Hematopoietic multipotent progenitor cell treated with erythropoietin and hydrocortisone succinate and interleukin-3 and kit ligand, for 4 days (in vitro differentiated cells): ENCODE measurements at places on chromosomes 6 and 20.

DNA sequence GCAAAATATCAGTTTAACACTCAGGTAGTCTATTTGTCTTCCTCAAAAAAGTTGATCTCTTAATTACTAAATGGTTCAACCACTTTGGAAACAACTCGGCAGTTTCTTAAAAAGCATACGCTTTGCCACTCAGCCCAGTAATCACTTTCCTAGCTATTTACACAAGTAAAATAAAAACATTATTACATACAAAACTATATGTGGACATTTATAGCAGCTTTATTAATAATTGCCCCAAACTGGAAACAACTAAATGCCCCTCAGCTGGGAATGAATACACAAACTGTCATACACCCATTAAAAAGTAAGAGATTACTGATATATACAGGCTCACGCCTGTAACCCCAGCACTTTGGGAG lies 7.4 kb downstream of the EEF1A1 start:
- DNase-seq: no peak

- DNase-seq: peak; percentile 90
Observed at GRCh38 chr6:45677381-45678284, 299.9 kb upstream of the SUPT3H start.

DNA sequence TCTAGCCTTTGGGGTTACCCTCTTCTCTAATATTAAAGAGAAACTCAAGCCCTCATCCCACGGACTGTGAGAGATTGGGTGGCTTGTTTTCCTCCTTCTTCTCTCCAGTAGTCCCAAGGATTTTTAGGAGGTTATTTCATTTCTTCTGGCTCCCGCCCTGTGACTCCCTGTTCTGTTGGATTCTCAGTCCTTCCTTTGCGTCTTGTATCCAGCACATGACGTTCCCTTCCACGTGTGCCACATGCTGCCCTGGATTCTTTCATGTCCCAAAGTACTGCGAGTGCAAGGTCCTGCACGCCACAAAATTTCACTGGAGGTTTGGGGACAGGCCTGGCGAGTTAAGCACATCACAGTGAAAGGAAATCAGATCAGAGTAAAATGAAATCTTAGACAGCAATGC lies 213.4 kb downstream of the PACRG start:
- DNase-seq: no peak

DNA sequence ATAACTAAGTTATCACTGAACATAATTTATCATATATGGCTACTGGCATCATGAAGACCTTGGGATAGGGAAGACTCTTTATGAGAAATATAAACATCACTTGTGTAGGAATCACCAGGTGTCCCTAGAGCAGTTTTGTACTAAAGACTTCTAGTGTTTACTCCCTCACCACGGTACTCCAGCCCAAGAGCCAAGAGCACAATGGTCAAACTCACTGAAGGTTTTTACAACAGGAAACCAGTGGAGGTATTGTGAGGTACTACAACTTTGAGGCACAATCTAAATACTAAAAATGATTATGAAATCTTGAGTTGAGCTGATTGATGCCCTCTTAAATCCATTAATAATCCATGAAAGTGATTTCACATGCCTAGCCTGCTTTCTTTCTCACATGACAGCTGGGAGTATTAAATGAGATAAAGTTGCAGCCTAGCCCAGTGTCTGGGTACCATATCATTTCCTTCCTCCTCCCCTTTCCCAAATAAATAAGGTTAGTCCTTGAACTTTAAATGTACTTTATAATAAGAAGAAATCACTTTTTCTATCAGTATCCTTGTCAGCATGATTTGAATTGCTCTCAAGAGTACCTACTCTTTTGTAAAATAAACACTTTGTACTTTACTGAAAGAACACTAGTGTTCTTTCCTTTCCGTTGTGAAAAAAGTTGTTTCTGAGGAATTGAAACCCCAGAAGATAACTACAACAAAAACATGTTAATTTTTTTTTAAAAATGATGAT lies 26.5 kb downstream of the GLO1 start:
- DNase-seq: no peak

DNA sequence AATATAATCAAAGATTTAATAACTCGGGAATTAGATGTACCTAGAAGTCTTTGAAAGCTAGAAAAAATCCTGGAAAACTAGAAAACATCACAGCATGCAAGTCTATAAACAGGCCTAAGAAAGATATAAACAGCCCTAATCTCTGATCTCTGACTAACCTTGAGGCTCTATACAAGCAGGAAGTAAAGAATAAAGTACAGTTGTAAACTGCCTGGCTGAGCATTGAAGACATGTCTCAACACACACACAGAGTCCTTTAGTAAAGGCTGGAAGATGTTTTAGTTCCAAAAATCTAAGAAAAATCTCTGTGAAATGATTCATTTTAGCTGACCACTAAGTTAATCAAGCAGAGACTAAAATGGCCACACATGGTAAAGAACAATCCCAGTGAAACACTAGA lies 774.5 kb downstream of the EYS start:
- DNase-seq: no peak

DNA sequence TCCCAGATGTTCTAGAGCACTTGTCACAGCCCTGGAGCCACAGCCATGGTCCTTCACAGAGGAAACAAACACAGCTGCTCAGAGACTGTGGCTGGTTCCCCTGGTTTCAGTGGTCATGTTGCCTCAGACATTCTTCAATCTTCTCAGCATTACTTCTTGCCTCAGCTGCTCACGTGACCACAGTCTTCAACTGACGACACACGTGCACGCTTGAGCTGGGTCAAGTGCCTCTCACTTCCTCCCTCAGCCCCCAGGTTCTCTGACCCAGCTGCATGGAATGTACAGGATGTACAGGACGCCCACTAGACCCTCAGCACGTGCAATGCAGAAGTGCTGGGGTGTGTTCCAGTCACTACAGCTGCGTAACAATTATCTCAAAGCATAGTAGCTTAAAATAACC lies 159.8 kb upstream of the GGTLC1 start:
- DNase-seq: peak; percentile 82

- DNase-seq: no peak
Observed at GRCh38 chr6:119128252-119128912, 49.9 kb upstream of the FAM184A start.
